Suppressor macrophage treated with lipopolysaccharide for 4 hours (primary cell): ENCODE measurements at places on chromosomes 12 and 14.

GRCh38 chr14:99156090-99156425, 115.9 kb downstream of the BCL11B start:
- DNase-seq: no peak

GRCh38 chr12:95848575-95849388, 10.0 kb upstream of the SNRPF start:
- DNase-seq: no peak

- DNase-seq: no peak
These were observed 27.2 kb upstream of the CMAS start for GRCh38 chr12:22018860-22019259.

DNA sequence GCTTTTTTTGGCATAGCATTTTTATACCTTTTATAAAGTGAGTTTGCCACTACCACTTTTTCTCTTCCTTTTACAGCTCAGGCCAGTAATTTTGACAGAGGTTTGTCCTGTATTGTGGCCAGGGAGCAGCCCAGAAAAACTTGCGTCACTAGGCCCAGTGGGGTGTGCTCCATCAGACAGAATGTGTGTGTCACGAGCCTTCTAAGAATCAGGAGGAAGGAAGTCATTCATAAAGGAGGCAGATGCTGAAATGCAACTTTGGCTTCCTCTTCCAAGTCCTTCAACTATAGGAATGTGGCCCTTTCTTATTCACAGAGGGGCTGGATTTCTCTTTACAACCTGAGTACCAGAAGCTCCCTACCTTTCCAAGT, 10.1 kb upstream of the RAB35 start:
- peak; percentile 91 for DNase-seq

GRCh38 chr14:21087294-21088091, 11.0 kb downstream of the ZNF219 start:
- DNase-seq: peak; percentile 61

DNA sequence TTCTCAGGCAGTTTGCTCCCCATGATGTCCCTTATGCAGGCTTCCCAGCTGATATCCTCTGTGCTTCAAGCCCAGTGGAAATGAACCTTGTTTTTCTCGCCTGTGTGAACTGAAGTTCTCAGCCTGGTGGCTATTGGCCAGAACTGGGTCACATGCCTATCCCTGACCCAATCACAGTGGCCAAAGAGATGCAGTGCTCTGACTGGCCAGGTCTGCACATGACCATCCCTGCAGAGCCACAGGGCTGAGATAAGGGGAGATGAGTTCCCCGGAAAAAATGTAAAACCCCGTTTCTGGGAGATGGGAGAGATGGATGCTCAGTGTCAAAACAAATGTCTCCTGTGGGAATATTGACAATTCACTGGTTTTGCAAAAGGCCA, 34.7 kb upstream of the FZD10 start:
- no peak for DNase-seq

GRCh38 chr12:122523280-122523679, 3.5 kb downstream of the RSRC2 start:
- DNase-seq: peak; percentile 27

DNA sequence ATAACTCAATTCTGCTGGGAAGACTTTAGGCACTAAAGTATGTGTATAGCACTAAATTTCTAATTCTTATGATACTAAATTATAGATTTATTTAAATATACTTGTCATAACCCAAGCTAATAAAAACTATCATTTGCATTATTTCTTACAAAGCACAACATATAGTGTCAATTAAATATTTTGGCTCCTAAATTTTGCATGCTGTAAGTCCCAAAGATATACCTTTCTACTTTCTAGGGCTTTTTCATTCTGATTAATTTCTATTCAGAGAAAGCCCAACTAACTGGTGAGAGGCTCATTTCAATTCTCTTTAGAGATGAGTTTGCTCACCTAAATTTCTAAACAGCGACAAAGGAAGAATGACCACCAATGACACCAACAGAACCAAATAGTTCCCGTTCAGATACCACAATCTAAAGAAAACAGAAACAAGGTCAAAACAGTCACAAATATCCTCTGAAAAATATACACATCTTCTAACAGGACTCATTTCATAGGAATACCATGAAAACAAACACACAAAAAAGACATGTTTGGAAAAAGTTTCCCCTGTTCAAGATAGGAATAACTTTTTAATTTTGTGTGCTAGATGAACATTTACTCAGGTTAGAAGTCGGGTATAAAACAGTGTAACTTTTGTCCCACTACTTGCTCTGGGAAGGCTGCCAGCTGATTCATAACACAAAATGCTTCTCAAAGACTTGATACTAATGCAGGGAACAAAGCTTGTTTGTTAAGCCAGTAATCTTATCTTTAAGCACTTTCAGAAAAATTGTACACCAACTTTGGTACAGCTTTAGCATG, 7.6 kb downstream of the SLC38A2 start:
- no peak for DNase-seq

DNA sequence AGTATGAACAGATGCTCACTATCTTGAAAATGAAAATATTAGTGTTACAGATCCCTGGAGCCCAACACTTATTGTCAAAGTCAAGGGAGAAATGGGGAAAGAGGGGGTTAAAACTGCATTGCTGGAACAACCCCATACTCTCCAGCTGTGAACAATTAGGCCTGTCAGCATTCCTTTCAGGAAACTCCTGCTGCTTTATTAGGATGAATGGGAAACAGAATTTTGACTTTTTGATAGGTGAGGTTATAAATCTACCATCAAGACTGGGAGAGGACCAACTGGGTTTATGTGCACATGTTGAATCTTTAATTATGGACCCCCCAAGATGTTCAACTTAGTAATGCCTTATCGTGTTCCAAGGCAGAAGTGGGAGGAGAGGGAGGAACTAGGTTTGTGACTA, 85.0 kb downstream of the TMTC1 start:
- DNase-seq: no peak

DNA sequence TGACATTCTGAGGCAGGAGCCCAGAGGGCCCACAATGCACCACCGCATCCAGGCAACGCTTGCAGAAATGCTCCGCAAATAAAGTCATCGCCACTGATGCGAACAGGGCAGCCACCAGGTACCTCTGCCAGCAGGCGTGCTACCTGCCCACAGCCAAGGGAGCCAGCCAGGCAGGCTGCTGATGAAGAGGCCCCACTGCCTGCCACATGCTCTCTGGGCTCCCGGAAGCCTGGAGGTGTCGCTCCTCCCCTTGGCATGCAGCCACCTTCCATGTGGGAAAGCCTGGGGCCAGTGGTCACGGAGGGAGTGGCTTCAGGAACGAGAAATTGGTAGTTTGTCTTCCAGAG, 14.7 kb downstream of the GPR132 start:
- peak; percentile 40 for DNase-seq

GRCh38 chr12:45669093-45669492, 60.4 kb upstream of the ARID2 start:
- DNase-seq: peak; percentile 72

DNA sequence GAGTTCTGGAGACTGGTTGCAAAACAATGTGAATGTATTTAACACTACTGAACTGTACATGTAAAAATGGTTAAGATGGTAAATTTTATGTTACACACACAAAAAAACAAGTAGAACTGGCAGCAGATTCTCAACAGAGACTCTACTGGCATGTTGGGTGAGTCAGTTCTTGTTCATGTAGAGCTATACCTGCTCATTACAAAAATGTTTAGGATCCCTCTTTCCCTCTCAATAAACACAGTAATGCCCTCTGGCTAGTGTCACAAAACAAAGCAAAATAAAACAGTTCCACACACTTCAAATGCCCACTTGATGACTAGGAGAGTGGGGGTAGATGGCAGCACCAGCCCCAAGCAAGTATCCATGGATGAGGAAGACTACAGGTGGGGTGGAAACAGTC, 13.7 kb upstream of the ZNF740 start:
- no peak for DNase-seq

DNA sequence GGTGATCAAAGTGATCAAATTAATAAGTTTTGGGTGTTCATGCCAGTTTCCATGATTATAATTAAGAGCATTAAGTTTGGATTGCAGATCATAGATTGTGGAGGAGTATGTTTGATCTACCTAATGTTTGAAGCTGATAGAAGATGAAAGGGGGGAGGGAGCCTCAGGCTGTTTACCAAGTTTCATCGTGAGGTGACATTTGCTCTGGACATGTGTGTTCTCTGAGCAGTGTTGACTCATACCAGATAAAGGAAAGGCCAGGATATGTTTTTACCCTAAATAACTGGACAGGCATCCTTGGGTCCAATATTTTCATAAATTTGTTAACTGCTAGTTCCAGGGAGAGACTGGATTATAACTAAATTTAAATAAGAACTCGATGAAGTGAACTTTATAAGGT, 3.5 kb upstream of the SEL1L start:
- DNase-seq: no peak

DNA sequence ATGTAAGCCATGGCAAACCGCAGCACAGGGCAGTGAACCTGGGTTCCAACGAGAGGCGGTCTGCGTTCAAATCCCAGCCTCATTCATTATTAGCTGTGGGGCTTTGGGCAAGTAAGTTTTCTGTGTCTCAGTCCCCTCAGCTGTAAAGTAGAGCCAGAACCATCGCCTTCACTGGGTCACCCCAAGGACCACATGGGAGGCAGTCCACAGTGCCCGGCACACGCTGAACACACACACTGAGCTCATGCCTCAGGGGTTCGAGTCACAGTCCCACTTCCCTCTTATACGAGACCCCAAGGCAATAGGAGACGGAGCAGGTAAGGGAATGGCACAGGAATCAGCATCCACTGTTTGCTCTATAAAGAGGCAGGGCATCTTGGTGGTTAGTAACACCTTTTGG, 19.1 kb downstream of the LRTM2 start:
- DNase-seq: no peak

- no peak for DNase-seq
These were observed 224.4 kb downstream of the KSR2 start for GRCh38 chr12:117744418-117744817.

GRCh38 chr14:39912192-39913100, 480.2 kb upstream of the FBXO33 start:
- no peak for DNase-seq

DNA sequence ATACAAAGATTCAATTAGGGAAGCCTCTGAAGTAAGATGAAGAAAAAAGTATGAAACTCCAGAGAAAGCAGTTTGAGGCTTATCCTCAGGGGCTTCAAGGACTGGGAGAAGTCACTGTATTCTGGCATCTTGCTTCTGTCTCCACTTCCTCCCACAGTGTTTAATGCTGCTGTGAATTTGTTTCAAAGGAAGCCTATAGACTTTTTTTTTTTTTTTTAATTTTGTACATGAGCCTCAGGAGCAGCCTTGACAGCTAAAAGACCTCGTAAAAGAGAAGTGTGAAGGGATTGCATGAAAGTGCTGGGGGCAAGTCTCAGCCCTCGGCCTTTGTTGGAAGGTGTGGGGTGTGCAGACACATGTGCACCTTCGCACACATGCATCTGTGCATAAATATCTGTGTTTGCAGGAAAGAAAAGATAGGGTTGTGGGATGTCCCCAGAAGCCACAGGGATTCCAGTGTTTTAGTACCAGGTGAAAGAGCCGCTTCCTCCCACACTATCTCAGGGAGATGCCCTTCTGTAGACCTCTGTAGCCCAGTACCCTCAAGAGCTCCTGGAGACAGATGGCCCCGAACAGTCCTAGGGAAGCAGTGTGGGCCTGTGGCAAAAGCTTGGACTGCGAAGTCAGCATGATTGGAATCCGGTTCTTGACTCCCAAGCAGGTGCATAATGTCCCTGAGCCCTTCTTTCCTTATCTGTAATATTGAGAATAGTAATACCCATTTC, 193.5 kb upstream of the BCL2L14 start:
- no peak for DNase-seq

DNA sequence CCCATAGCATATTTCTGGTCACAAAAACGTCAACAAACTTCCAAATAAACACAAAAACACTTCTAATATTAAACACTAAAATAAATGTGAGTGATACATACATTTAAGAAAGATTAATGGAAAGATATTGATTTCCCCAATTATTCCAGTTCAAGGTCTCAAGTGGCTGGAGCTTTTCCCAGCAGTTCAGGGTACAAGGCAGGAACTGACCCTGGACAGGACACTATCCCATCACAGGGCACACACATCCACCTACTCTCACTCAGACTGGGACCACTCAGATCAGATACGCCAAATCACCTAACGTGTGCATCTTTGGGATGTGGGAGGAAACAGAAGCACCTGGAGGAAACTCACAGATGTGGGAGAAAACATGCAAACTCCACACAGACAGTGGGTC, 50.4 kb downstream of the GCH1 start:
- DNase-seq: no peak

GRCh38 chr14:75751296-75751695, 90.2 kb downstream of the TTLL5 start:
- DNase-seq: no peak

DNA sequence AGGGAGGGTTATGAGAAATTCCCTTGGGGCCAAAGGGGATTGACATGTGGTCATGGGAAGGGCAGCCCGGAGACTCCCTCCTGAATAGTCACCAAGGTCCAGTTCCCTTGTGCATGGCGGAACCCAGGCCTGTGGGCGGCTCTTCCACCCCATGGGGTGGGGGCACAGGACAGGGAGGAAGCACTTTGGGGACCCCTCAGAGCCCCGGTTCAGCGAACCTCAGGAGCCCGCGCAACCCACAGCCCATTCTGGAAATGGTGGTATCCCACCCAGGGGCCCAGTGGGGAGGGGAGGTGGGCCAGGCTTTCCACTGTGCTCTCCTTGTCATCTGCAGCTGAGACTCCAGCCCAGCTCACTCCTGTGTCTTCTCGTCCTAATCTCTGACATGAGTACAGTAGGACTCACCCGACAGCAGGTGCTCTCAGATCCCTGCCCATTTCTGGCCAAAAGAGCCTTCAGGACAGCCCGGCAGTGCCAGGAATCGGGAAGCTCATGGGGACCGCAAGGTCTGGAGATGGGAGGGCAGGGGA, 255.2 kb upstream of the SFSWAP start:
- DNase-seq: no peak

DNA sequence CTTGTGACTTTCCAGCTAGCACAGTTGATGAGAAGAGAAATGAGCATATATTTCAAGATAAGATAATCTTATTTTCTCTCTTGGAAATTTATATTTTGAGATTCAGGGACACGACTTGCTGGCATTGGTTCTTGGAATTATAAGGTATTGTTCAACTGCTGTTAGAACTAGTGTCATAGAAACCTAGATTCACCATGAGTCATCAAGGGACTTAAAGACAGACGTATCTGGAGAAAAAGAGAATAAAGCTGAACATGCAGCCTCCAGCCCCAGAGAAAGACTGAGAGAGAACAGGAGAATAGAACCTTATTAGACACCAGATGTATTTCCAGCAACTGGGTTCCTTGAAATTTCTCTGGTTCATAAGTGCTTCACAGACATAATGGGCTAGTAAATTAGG, 194.4 kb upstream of the PPFIA2 start:
- peak; percentile 33 for DNase-seq

- no peak for DNase-seq
These were observed 13.0 kb upstream of the PCED1B start for GRCh38 chr12:47066278-47067025.

DNA sequence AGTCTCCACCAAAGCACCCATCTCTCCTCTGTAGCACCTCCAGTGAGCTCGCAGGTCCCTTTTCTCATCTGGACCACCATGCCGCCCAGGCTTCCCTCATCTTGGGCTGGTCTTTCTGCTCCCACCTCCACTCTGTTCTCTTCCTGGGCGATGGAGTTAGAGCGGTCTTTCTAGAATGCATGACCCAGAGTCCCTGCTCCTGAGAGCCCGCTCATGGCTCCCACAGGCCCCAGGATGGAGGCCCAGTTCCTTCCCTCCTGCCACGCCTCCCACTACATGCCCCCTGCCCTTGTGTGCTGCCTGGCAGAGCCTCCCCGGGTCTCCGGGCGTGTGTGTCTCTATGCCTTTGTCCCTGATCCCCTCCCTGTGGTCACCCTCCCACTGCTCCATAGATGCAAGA, 100.7 kb upstream of the RTL1 start:
- DNase-seq: no peak

- DNase-seq: no peak
These were observed 66.5 kb upstream of the MON2 start for GRCh38 chr12:62400135-62400534.
